ENCODE measurements at places on chromosomes 4 and X. TPM values are rescaled to one million over a fixed set of nuclear protein-coding genes. Genes with fewer than 3 reads are reported as not detected.

The HPGDS gene
- not detected for total RNA-seq

The CFAP47 gene
- total RNA-seq, result not detected

The SERTM2 gene
- not detected for total RNA-seq

The ENPEP gene
- total RNA-seq, result not detected

The ENPP6 gene
- total RNA-seq, result 0.47 TPM

The SCD5 gene
- 1.9 TPM for total RNA-seq

All from activated naive CD4-positive, alpha-beta T cell treated with anti-CD3 and anti-CD28 coated beads, Interleukin-2, amount 50 U/mL, for 72 hours (primary cell).